ENCODE measurements at places on chromosomes 2 and 18.

GRCh38 chr2:202185156-202185555 is 53.2 kb downstream of the SUMO1 start:
- DNase-seq = no peak

DNA sequence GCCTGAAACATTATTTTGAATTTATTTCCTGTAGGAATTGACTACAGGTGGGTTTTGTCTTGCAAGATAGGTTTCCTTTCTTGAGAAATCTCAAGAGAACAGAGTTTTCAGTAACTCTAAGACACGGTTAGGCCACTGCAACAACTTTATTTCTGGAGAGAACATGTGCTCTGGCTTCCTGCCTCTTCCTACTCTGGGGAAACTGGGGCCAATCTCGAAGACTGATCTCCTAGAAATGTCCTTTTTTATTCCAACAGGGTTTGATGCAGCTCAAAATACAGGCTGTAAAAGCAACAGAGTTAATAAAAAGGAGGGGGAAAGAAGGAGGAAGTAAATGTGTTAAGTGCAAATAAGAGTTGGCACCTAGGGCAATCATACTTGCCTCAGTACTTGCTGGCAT is 4.0 kb upstream of the SLC20A1 start:
- no peak for DNase-seq

GRCh38 chr2:55268288-55268906 is 634 bp downstream of the MTIF2 start:
- DNase-seq = peak; percentile 4

GRCh38 chr2:99376254-99376864 is 39.2 kb downstream of the EIF5B start:
- no peak for DNase-seq
